ENCODE measurements at places on chromosomes 3 and 15. TPM values are rescaled to one million over a fixed set of nuclear protein-coding genes. Genes with fewer than 3 reads are reported as not detected.

Gene RAB6B
- 1.9 TPM for polyA plus RNA-seq

Gene DLEC1
- 0.20 TPM for polyA plus RNA-seq

Gene TTLL13
- not detected for polyA plus RNA-seq

Gene POLR2H
- 142 TPM for polyA plus RNA-seq

DNA sequence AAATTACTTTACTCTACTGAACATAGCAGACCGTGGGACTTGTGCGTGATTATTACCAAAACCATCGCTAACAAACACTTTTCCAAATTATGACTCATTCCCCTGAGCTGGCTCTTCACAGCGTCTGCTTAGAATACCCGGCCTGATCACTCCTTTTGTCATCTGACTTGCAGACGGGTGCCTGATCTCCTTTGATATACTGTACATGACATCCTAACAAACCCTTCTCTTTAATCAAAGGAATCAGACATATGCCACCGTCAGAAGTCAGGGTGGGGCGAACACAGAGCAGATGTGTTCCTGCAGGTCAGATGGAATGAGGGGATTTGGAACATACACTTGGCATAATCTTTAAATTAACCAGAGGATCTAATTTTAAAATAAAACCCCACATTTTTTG lies 48.5 kb upstream of the SH3GL3 start:
- peaks cover 61% of the 10 kb centered on the region for H3K27me3 ChIP-seq
- no peaks in the 10 kb centered on the region for H3K36me3 ChIP-seq
- DNase-seq, result no peak
- H3K4me1 ChIP-seq, result no peaks in the 10 kb centered on the region

DNA sequence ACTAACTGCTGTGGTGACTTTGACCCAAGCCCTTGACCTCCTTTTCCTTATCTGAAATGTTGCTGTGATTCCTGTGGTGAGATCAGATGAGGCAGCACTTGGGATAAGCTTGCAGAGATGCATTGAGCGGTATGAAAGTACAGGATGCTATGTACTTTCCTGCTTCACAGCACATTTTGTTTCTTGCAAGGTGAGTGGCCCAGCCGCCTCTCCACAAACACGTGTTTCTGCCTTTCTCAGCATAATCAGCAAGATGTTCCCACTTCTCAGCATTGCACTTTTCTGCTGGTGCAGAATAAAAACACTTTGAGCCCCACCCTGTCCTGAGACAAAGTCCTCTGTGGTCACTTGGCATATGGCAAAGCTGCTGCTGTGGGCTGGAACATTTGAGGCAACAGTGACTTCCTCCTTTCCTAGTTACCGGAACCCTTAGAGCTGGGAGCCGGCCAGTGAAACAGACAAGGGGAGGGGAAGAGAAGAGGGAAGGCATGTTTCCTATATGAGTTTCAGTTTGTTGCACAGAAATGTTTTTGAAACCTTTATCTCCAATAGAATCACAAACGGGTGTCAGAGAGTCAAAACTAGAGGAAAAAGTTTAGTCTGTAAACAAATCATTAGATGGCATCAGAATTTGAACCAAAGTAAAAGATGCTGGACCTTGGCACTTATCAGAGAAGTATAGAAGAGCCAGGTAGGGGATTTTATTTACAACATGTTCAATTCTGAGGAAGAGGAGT lies 5.0 kb downstream of the NUDT16 start:
- H3K27me3 ChIP-seq, result no peaks in the 10 kb centered on the region
- peak overlapping the region; percentile 74 for H3K27ac ChIP-seq
- peaks cover 11% of the 10 kb centered on the region for H3K36me3 ChIP-seq
- DNase-seq, result peak; percentile 62

- DNase-seq, result no peak
- H3K27me3 ChIP-seq, result no peaks in the 10 kb centered on the region
- H3K27ac ChIP-seq, result no peak overlapping the region
- no peaks in the 10 kb centered on the region for H3K4me1 ChIP-seq
- H3K4me3 ChIP-seq, result no peak overlapping the region
Observed at GRCh38 chr15:92051716-92052115, 198.2 kb downstream of the SLCO3A1 start.

DNA sequence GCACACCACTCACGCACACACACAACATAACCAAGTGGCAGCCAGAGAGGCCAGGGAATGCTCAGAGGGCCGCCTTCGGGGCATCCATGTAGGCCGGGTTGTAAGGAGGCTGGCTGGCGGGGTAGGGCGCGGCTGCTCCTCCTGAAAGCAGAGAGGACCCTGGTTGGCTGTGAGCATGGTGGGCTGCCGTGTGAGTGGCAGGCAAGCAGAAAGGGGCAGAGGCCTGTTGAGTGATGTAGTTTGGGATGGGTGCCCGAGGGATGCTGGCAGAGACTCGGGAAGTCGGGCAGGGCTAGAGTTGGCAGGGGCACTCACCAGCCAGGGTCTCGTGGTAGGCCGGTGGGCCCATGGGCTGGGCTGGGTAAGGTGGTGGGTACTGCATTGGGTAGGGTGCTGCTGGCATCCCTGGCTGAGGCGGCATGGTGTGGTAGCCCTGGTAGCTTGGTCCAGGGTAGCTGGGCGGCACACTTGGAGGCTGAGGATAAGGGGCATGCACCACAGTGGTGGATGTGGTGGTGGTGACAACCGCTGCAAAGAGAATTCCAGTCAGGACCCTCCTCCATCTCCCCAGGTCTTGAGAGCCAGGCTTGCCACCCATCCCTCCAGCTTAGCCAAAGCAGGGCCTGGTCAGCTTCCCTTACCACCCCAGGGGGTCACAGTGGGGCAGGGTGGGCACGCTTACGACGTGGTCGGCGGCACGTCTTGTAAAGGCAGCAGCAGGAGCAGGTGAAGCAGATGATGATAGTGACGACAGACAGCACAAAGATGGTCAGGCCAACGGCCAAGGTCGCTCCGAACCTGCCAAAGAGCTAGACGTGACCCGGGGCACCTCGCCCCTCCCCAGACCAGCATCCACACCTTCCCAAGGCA lies 22.7 kb downstream of the ATRIP start:
- DNase-seq, result no peak
- peaks cover 33% of the 10 kb centered on the region for H3K36me3 ChIP-seq
- H3K4me3 ChIP-seq, result peak overlapping the region; percentile 60
- H3K4me1 ChIP-seq, result peaks cover 57% of the 10 kb centered on the region

DNA sequence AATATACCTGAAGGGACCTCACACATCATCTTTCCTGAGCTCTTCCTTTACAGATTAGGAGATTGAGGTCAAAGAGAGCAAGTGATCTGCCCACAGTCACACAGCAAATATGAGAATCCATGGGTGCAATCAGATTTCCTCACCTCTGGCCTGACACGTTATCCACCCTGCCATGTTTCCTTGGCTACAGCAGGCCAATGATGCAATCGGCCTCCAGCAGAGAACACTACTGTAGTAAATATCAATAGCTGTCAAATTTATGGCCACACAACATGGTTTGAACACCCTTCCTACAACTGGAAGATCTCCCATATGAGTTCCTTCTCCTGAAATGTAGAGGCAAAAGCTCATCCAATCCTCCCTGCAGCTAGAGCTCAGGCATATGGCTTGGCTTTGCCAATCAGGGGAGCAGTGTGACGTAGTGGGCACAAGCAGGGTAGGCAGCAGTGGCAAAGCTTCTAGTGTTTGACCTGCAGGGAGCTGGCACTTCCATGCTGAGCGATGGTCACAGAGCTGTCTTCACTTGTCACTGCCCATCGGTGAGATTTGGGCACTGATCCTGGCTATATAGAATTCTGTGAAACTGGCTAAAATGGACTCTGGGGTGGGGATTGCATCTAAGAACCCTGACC lies 271.3 kb downstream of the TJP1 start:
- H3K4me3 ChIP-seq, result no peak overlapping the region
- no peak for DNase-seq
- H3K36me3 ChIP-seq, result no peaks in the 10 kb centered on the region
- no peak overlapping the region for H3K27ac ChIP-seq
- no peaks in the 10 kb centered on the region for H3K27me3 ChIP-seq

DNA sequence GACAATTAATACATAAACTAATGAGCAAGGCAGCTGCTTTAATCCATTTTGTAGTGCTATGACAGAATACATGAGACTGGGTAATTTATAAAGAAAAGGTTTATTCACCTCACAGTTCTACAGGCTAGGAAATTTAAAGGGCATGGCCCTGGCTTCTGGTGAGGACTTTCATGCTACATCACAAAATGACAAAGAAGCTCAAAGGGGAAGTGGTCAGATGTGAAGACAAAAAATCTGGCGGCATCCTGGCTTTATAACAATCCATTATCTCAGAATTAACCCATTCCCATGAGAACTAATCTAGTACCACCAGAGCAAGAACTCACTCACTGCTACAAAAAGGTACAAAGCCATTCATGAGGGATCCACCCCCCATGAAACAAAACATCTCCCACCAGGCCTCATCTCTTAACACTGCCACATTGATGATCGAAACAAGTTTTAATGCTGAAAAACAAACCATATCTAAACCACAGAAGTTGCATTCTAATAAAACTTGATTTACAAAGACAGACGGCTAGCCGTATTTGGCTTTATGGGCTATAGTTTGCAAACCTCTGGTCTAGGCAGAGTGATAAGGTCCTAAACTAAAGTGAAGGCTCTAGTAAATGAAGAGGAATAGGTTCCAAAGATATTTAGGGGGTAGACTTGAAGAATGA lies 44.2 kb downstream of the GSK3B start:
- H3K36me3 ChIP-seq, result no peaks in the 10 kb centered on the region
- DNase-seq, result no peak
- no peak overlapping the region for H3K27ac ChIP-seq

DNA sequence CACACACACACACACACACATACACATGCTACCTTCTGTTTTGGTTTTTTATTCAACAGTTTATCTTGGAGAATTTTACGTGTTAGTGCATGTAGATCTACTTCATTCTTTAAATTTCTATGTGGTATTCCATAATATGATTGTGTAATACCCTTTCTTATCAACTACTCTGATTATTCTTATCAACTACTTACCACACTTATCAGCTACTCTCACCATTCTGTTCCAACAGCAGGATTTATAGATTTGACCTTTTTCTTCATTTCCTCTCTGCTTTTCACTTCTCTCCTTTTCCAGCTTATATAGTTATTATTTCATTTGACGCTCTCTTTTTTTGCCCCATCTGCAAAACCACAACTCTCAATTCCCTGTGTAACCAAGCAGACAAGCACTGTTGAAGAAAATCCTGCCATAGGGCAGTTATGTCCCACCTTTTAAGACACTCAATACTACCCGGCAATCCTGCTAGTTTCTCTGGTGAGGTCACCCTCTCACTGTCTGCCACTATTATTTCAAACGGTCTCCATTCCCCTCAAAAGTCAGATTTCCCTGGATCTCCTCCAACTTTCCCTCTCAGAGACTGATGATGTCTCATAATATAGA lies 56.9 kb upstream of the SATB1 start:
- H3K27me3 ChIP-seq, result no peaks in the 10 kb centered on the region
- H3K36me3 ChIP-seq, result no peaks in the 10 kb centered on the region
- no peak for DNase-seq
- H3K27ac ChIP-seq, result no peak overlapping the region

DNA sequence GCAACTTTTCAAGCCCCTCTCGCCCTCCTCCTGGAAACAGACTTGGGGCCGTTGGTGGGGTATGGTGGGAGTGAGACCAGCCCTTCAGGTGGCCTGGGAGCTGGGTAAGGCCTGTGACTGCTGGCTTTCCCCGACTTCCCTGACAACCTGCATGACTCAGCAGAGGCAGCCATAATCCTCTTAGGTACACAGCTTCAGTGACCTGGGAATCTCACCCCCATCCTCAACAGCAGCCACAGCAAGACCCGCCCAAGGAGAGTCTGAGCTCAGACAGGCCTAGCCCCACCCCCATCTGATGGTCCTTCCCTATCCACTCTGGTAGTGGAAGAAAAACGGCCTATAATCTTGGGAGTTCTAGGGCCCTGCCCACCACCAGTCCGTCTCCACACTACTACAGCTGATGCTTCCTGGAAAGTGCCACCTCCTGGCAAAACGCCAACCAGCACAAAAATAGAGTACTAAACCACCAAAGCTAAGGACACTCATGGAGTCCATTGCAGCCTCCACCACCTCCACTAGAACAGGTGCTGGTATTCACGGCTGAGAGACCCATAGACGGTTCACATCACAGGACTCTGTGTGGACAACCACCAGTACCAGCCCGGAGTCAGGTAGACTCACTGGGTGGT lies 13.1 kb upstream of the SLC27A2 start:
- H3K4me3 ChIP-seq, result no peak overlapping the region
- H3K27ac ChIP-seq, result no peak overlapping the region
- no peak for DNase-seq
- H3K4me1 ChIP-seq, result no peaks in the 10 kb centered on the region

DNA sequence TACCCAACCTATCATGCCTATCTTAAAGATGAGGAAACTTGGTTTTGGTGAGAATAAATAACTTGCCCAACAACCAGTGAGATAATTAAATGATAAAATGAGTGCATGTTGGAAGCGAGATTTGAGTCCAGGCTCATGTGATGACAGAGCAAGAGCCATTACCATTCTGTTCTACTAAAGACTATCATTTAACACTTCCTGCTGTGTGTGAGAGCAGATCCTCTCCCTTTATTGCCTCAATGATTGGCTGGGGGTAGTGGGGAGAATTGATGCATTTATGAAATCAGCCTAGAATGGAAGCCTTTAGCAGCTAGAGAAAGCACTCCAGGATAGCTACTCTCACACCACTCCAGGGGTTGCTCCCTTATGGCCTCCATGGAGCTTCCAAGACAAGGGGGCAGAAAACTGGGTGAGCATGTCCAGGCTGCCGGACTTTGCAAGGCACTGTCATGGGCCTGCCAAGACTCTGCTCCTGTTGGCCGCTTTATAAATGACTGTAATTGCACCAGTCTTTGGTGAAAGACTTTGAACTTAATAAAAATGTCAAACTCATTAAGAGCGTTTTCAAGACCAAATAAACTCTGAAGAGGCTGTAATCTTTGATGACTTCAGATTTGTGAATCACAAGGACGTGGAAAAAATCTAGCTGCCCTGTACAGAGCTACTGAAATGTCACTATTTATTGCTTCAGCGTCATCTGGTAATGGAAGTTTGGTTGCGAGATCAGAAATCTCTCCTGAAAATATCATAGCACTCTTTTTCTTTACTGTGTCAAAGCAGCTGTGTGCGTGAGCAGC lies 209.1 kb upstream of the NR2E3 start:
- H3K4me1 ChIP-seq, result peaks cover 58% of the 10 kb centered on the region
- peak; percentile 40 for DNase-seq
- H3K4me3 ChIP-seq, result no peak overlapping the region
- no peaks in the 10 kb centered on the region for H3K27me3 ChIP-seq
- peak overlapping the region; percentile 73 for H3K27ac ChIP-seq

GRCh38 chr3:73766599-73767381 lies 142.0 kb upstream of the PDZRN3 start:
- H3K27ac ChIP-seq, result no peak overlapping the region
- H3K36me3 ChIP-seq, result no peaks in the 10 kb centered on the region
- no peaks in the 10 kb centered on the region for H3K4me1 ChIP-seq
- H3K4me3 ChIP-seq, result peak overlapping the region; percentile 31
- no peaks in the 10 kb centered on the region for H3K27me3 ChIP-seq
- no peak for DNase-seq

Data from stomach (tissue), 19 donors.